ENCODE measurements at places on chromosomes 12 and 14. TPM values are rescaled to one million over a fixed set of nuclear protein-coding genes. Genes with fewer than 3 reads are reported as not detected.

The FIGNL2 gene
- total RNA-seq = not detected

The CCDC196 gene
- not detected for total RNA-seq

The STAC3 gene
- total RNA-seq = 0.69 TPM

The CIROP gene
- not detected for total RNA-seq

The ANKS1B gene
- 1.3 TPM for total RNA-seq

The FOXG1 gene
- not detected for total RNA-seq

The USP44 gene
- total RNA-seq = 1.5 TPM

The BATF gene
- 7.0 TPM for total RNA-seq

The DEGS2 gene
- total RNA-seq = not detected

The BEGAIN gene
- 0.93 TPM for total RNA-seq

The TSHR gene
- not detected for total RNA-seq

The MSI1 gene
- total RNA-seq = under 0.01 TPM

The AVPR1A gene
- not detected for total RNA-seq

The NKX2-1 gene
- total RNA-seq = not detected

The TCP11L2 gene
- total RNA-seq = 16.5 TPM

The SMIM41 gene
- not detected for total RNA-seq

The CD4 gene
- total RNA-seq = 1.7 TPM

The SYCP3 gene
- 0.73 TPM for total RNA-seq

The RALGAPA1 gene
- total RNA-seq = 50.4 TPM

The ENDOU gene
- not detected for total RNA-seq

The ZFHX2 gene
- 0.15 TPM for total RNA-seq

The TCL1B gene
- not detected for total RNA-seq

The FOXA1 gene
- not detected for total RNA-seq

The GNPNAT1 gene
- 105 TPM for total RNA-seq

The SLC35F4 gene
- not detected for total RNA-seq

The NXPH4 gene
- total RNA-seq = not detected
